ENCODE measurements at places on chromosomes 1 and 21.

DNA sequence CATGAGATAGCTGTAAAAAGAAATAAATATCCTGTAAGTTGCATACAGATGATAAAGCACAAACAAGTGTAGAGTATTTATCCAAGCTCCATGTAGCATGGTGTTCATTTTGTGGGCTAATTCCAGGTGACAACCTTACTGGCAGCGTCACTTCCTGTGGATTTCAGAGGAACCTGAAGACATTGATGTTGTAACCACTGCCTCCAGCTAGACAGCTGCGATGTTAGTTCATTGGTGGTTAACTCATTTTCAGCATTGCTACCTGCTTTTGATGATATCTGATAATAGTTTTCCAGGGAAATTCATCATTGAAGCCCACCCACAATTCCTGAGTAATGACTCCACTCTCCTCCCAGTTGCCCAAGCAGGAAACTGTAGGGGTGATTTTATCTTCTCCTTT lies 3.0 kb downstream of the HSD3B1 start:
- no peak for DNase-seq

DNA sequence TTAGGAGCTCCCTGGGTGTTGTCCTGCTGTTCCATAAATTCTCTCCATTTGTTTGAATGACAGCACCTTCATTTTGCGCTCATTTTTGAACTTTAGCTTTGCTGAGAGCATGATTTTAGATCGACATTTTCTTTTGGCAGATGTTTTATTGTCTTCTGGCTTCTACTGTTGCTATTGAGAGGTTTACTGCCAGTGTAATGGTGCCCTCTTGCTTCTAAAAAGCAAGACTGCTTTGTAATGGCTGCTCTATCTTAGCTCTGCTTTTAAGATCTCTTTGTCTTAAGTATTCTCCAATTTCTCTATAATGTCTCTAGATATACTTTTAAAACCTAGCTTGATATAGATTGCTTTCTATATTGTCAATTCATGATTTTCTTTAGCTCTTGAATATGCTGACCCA lies 27.8 kb downstream of the THEM4 start:
- DNase-seq = no peak

GRCh38 chr1:94677714-94678113 lies 136.2 kb upstream of the F3 start:
- DNase-seq = no peak

GRCh38 chr1:235784950-235785349 lies 81.8 kb downstream of the LYST start:
- DNase-seq = no peak

GRCh38 chr1:52634111-52634510 lies 1.1 kb downstream of the SHISAL2A start:
- no peak for DNase-seq

DNA sequence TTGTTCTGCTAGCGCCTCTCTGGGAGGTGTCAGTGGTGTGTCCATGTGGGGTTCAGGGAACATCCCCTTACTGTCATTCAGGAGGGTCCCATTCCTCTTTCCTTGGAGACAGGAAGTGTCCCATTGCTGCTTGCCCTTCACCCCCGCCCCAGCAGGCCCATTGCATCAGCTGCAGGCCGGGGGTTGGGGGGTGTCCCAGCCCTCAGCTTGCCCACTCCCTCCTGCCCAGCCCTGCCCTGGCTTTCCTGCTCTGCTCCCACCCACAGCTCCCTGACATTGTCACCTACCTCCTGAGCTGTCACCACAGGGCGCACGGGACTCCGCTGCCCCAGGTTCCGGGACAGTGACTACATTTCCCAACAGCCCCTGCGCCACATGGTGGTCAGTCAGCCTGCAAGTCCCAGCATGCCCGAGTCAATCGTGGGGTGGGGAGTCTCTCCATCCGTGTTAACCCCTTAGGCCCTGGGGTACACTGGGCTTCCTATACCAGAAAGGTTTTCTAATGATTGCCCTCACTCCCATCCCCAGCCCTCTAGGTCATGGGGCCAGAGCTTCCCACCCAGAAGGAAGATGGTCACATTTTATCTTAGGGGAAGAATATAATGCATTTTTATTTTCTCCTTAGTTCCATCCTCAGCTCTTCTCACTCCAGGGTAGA lies at the start of gene INPP5B:
INPP5B (minus strand) TSS at position 351 of the 658 bp plus-strand sequence. CDS start 745 bp downstream, outside the sequence.
- DNase-seq = peak; percentile 69

Measured in stimulated activated CD4-positive, alpha-beta T cell treated with anti-CD3 and anti-CD28 coated beads, Interleukin-1b, Interleukin-23, amount 100 ng/mL, for 24 hours (primary cell).